Activated T-cell treated with anti-CD3 and anti-CD28 coated beads for 24 hours (primary cell): ENCODE measurements at places on chromosomes 6 and 20.
A peak's percentile ranks its signal among the peaks of the same experiment; 100 is the strongest.

GRCh38 chr6:87618531-87618930 lies 28.6 kb downstream of the ORC3 start:
- no peak for DNase-seq

GRCh38 chr20:682123-682522 lies 6.5 kb upstream of the SCRT2 start:
- no peak for DNase-seq

DNA sequence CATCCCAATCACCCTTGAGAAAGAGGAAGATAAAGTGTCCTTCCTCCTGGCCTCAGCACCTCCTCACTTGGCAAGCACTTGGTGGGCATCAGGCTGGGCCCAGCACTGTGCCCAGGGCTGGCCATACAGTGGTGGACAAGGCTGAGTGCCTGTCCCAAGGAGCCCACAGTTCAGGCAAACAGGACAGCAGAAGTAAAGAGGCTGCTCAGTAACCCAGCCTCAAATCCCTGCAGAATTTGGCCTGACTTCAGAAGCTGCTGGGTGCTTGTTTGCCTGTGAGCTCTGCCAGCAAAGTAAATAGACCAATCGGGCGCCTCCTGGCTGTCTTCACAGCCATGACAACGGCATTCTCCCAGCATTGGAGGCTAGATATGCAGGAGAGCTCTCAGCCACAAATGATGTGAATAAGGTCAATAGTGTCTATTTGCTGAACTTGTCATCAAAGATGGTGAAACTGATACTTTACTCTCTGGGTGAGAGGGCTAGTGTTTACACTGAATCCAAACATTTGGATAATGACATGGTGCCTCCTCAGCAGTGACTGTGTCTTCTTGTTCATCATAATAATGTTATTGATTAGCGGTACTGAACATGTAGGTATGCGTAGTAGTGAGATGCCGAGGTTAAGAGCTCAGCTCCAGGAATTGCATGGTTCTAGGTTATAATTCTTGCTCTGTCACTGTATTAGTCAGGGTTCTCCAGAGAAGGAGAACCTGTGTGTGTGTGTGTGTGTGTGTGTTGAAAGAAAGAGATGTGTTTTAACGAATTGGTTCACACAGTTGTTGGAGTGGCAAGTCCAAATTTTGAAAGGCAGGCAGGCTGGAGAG lies 36.9 kb upstream of the FANCE start:
- DNase-seq = no peak

DNA sequence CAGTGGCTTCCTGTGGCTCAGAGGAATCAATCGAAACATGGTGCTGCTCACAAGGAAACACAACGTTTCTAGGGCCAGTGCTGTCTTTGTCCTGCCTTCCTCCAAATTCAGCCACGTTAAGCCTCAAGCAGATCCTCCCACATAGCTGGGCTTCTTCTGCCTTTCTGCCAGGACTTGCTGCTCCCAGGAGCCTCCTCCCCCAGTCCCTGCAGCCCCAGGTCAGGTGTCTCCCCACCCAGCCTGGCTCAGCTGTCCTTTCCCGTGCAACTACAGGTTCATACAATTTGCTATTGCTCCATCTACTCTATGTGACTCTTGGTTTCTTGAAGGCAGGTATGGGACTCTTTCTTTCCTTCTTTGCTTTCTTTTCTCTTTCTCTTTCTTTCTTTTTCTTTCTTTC lies 215.3 kb upstream of the RNF24 start:
- DNase-seq = no peak

DNA sequence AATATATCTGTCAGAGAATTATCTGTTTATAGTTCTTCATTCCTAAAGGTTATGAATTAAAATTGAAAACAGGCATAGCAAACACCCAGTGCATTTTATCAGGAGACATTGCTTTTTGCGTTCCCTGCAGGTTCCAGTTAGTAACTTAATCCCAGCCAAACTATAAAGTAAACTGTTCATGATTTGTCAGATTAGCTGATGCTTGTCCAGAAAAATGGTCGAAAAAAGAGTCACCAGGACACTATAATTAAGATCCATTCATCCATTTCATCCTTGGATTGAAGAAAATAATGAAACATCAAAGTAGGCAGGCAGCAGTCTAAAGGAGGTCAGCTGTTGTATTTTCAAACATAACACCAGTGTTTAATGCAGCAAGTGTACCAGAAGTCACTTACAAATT lies 75.9 kb downstream of the EPHA7 start:
- DNase-seq = no peak

DNA sequence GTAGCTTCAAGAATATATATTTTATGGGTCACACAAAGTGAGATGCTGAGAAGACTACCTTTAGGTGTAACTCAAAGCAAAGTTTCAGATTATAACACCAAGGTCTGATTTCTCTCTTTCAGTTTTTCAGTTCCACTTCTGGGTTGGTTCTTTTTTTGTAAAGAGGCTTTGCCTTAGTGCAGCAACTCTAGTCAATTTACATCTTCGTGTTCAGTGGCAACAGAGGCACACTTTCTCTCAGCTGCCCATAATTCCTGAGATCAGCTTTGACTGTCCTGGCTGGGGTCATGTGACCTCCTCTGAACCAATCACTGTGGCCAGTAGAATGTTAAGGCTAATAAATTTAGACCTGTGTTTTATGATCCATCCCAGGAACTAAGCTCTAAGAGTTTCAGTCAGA lies 120.2 kb downstream of the TINAG start:
- DNase-seq = no peak

DNA sequence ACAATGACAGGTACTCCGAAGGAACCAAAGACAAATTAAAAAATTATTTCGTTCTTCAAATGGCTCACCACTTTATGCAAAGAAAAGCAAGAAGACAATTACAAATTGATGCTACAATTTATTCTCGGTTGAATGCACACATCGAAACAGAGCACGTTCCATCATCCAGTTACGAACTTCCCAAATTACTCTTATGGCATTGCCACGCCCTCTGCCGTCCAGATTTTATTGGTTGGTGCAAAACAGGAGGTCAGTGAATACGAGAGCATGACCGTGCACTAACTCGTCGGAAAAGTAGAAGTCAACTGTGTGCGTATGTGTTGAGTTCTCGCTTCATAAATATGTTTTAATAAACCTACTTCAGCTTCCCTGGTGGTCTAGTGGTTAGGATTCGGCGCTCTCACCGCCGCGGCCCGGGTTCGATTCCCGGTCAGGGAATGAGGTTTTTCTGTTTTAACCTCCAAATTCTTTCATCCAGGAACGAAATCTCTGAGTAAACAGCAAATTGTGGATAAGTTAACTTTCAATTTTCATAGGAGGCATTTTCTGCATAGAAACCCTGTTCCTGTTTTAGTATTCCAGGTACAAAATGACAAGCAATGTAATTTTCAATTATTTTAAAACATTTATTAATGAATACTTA lies 23.2 kb downstream of the ZNF311 start:
- peak; percentile 72 for DNase-seq

GRCh38 chr20:61219021-61219431 lies 33.0 kb upstream of the CDH4 start:
- DNase-seq = no peak

- no peak for DNase-seq
Measured at GRCh38 chr6:157942351-157942750, 39.3 kb upstream of the SYNJ2 start.

- no peak for DNase-seq
Measured at GRCh38 chr6:13346245-13346644, 17.9 kb upstream of the TBC1D7 start.
